Activated T-cell treated with anti-CD3 and anti-CD28 coated beads for 24 hours (primary cell): ENCODE measurements at places on chromosomes 5 and 9.

- DNase-seq, result no peak
Observed at GRCh38 chr5:15587916-15588315, 87.9 kb downstream of the FBXL7 start.

GRCh38 chr5:53733853-53734252 lies 173.4 kb downstream of the NDUFS4 start:
- no peak for DNase-seq

- DNase-seq, result no peak
Observed at GRCh38 chr9:96203867-96204501, 98.0 kb downstream of the HSD17B3 start.

- no peak for DNase-seq
Observed at GRCh38 chr9:94812343-94812742, 85.8 kb downstream of the AOPEP start.

- DNase-seq, result no peak
Observed at GRCh38 chr9:70924380-70924779, 197.0 kb downstream of the TRPM3 start.

GRCh38 chr9:113646491-113646890 lies 183.0 kb downstream of the RGS3 start:
- no peak for DNase-seq
